Right atrium auricular region (tissue), 2 donors: ENCODE measurements at places on chromosomes 5 and 9.
A peak's percentile ranks its signal among the peaks of the same experiment; 100 is the strongest.

DNA sequence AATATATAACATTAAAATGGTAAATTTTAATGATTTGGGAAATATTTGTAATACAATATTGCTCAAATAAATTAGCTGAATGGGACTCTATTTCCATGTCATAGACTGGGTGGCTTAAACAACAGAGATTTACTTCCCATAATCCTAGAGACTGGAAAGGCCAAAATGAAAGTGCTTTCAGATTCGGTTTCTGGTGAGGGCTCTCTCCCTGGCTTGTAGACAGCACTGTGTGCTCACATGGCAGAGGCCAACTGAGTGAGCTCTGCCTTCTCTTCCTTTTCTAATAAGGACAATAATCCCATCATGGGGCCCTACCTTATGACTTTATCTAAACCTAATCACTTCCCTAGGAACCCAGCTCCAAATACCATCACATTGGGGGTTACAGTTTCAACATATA is 196.2 kb downstream of the MARCHF11 start:
- DNase-seq: no peak
- no peaks in the 10 kb centered on the region for H3K27me3 ChIP-seq
- H3K4me3 ChIP-seq: no peak overlapping the region

DNA sequence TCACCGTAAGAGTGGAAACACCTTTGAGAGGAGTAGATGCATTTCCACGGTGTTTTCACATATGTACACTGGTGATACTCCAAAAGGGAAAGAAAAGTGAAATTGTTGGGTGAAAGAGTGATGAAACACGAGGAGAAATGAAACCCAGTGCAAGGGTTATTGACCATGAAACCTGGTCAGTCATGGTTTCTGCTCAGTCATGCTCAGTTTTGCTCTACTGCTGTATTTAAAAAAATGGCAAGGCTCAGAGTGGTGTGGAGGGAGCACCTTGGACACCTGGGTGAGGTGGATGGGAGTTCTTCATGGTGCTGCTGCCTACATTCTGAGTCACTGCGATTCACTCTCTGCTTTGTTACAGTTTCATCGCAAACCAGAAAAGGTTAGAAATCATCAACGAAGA is 32.3 kb downstream of the NTRK2 start:
- DNase-seq: no peak
- no peaks in the 10 kb centered on the region for H3K4me1 ChIP-seq

- H3K27me3 ChIP-seq: no peaks in the 10 kb centered on the region
- DNase-seq: no peak
- no peaks in the 10 kb centered on the region for H3K4me1 ChIP-seq
- H3K36me3 ChIP-seq: no peaks in the 10 kb centered on the region
- no peak overlapping the region for H3K4me3 ChIP-seq
Observed at GRCh38 chr5:170301149-170301548, 3.6 kb upstream of the LCP2 start.

DNA sequence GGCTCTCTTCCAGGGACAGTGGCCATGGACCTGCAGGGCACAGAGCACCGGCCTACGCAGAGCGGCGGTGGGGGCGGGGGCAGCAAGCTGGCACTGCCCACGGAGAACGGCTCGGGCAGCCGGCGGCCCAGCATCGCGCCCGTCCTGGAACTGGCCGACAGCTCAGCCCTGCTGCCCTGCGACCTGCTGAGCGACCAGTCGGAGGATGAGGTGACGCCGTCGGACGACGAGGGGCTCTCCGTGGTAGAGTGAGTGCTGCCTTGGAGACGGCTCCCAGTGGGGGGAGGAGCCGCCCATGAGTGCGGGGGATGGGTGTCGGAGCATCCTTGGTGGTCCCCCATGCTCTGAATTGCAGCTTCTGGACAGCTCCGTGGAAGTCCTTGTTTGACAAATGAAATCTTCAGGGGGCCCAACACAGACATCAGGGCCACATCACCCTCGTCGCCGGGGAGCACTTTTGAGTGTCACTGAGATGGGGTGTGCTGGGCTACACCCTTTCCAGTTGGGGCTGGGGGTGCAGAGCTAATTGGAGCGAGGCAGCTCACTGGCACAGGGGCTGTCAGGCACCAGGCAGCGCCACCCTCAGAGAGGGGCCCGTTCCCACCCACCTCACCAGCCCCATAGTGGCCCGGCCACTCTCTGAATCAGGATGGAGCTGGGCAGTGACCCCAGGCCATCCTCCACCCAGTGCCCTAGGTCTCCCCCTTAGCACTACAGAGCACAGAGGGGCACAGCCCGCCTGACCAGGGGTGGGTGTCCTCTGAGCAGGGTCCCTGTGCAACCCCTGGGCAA is 70.9 kb downstream of the KCNT1 start:
- H3K4me3 ChIP-seq: no peak overlapping the region
- no peak overlapping the region for H3K27ac ChIP-seq
- DNase-seq: no peak
- H3K27me3 ChIP-seq: no peaks in the 10 kb centered on the region
- no peaks in the 10 kb centered on the region for H3K4me1 ChIP-seq

DNA sequence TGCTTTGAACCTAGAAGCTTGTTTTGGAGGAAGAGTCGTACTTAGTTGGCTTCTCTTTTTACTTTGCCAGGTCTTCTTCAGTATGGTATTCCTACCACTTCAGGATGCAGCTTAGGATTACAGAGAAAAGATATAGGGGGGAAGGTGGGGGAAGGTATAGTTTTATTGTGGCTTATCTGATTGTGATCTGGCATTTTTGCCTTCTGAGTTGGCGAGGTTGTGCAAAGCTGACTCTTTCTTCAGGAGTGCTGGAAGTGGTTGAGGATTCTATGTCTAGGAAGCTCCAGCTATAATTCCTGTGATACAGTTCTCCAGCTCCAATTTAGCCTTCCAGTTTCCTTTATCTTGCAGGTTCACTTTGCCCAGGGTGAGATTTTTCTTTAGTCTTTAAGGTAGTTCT is 7.0 kb downstream of the CDC42SE2 start:
- no peaks in the 10 kb centered on the region for H3K27me3 ChIP-seq
- DNase-seq: no peak
- H3K36me3 ChIP-seq: no peaks in the 10 kb centered on the region
- H3K27ac ChIP-seq: no peak overlapping the region
- no peaks in the 10 kb centered on the region for H3K4me1 ChIP-seq

DNA sequence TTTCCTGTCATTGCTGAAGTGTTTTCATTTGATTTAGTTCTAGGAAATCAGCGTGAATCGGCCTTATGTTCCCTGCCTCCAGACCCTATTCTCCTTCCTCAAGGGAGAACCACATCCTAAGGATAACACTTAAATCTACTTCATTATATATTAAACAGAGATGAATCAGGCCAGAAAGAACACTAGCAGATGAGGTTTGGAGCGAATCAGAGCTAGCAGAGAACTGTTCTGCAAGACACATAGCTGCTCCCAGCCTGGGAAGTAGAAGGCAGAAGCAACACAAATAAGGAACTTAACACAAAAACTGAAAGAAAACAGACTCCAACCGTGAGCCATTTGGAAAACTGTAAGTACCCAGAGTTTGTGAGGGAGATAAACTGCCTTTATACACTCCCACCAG is 718.2 kb downstream of the SEMA5A start:
- no peak for DNase-seq
- H3K4me1 ChIP-seq: peaks cover 10% of the 10 kb centered on the region
- no peaks in the 10 kb centered on the region for H3K27me3 ChIP-seq
- H3K36me3 ChIP-seq: no peaks in the 10 kb centered on the region
- no peak overlapping the region for H3K27ac ChIP-seq

GRCh38 chr5:140084541-140084940 is 29.4 kb upstream of the PURA start:
- peak overlapping the region; percentile 55 for H3K27ac ChIP-seq
- H3K36me3 ChIP-seq: no peaks in the 10 kb centered on the region
- no peak overlapping the region for H3K4me3 ChIP-seq

GRCh38 chr5:50325237-50325832 is 115.8 kb downstream of the EMB start:
- no peak for DNase-seq
- H3K27ac ChIP-seq: no peak overlapping the region
- H3K4me3 ChIP-seq: no peak overlapping the region

- H3K27ac ChIP-seq: no peak overlapping the region
- no peak overlapping the region for H3K4me3 ChIP-seq
- no peaks in the 10 kb centered on the region for H3K4me1 ChIP-seq
- H3K27me3 ChIP-seq: no peaks in the 10 kb centered on the region
Observed at GRCh38 chr5:134975843-134976242, 8.1 kb downstream of the CATSPER3 start.

DNA sequence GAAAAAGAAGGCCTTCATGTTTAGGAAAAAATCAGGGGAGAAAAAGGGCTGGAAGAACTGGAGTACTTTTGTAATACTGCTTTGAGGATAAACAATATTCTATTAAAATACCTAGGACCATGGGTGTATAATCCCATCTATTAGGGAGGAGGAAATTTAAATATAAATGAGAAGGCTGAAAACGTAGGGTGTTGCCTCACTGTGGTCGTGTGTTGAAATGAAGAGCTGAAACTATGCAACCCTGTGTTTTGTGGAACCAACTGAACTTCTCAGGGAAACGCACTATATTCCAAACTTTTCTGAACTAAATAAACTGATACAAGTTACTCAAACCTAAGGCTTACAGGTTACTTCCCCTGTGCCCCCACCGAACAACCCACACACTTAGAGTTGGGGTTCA is 4.5 kb upstream of the CNTLN start:
- no peaks in the 10 kb centered on the region for H3K36me3 ChIP-seq
- no peak overlapping the region for H3K27ac ChIP-seq
- H3K4me1 ChIP-seq: no peaks in the 10 kb centered on the region
- H3K27me3 ChIP-seq: no peaks in the 10 kb centered on the region
- no peak for DNase-seq
